ENCODE measurements at places on chromosomes 5 and 9.

- DNase-seq: no peak
These were observed 28.0 kb upstream of the FCN1 start for GRCh38 chr9:134945509-134946275.

- no peak for DNase-seq
These were observed 1826.2 kb upstream of the CDH6 start for GRCh38 chr5:29367176-29367833.

GRCh38 chr5:150236313-150236712 is 46.5 kb downstream of the SLC6A7 start:
- DNase-seq: no peak

- no peak for DNase-seq
These were observed 86.7 kb upstream of the FER start for GRCh38 chr5:108661024-108661423.

GRCh38 chr5:125812651-125813050 is 610.6 kb upstream of the GRAMD2B start:
- DNase-seq: no peak

- DNase-seq: no peak
These were observed 34.7 kb downstream of the DAP start for GRCh38 chr5:10726179-10726912.

GRCh38 chr5:127290946-127291693 is 524 bp downstream of the MEGF10 start:
- no peak for DNase-seq

- DNase-seq: no peak
These were observed 138.1 kb downstream of the MYO10 start for GRCh38 chr5:16797951-16798350.

GRCh38 chr5:3393920-3394597 is 201.6 kb upstream of the IRX1 start:
- no peak for DNase-seq

- DNase-seq: no peak
These were observed 1.6 kb upstream of the SEMA6A start for GRCh38 chr5:116576053-116576713.

DNA sequence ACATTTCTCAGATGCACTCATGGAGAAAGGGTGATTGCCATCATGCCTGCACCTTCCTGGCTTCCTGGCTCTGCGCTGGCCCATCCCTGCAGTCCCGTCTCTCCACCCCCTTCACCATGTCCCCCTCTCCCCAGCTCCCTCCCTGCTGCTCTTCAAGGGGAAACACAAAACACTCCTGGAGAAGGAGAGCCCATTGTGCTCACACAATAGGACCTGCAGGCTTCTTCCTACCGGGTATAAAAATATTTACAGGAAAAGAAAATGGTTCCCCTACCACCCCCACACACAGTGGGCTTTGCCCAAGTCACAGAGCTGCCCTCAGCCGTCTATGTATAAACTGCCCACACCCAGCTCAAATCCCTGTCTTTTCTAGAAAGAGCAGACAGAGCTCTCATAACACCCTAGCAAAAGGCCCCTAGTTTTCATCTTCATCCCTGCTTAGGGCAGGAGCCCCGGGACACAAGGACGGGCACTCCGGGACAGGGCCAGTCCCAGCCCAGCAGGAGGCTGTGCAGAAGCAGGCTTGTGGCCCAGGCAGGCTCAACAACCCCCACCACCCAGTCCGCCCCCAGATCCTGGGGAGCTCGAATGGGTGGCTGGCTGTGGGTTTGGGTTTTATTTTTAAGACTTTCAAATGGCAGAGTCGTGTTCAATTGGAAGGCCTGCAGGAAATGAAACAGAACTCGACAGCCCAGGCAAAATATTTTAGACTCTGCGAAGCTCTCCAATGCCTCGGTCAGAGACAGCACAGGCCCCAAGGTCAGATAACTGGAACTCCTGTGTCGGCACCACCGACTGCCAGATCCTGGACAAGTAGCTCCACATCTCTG is 77.3 kb downstream of the LRSAM1 start:
- DNase-seq: no peak

GRCh38 chr5:165521816-165522610 is 2016.6 kb downstream of the MAT2B start:
- DNase-seq: no peak

- DNase-seq: no peak
These were observed 39.0 kb upstream of the HOMER1 start for GRCh38 chr5:79552984-79553383.

GRCh38 chr9:34403554-34404380 is 27.1 kb upstream of the MYORG start:
- DNase-seq: peak; percentile 57

- no peak for DNase-seq
These were observed 18.5 kb upstream of the KIF12 start for GRCh38 chr9:114117614-114117995.

- peak; percentile 65 for DNase-seq
These were observed 58.4 kb upstream of the PHF24 start for GRCh38 chr9:34899535-34900158.

- DNase-seq: no peak
These were observed 6.9 kb upstream of the SPATA31C1 start for GRCh38 chr9:87910821-87911220.

GRCh38 chr5:111076091-111076490 is 4.6 kb downstream of the TSLP start:
- DNase-seq: no peak

DNA sequence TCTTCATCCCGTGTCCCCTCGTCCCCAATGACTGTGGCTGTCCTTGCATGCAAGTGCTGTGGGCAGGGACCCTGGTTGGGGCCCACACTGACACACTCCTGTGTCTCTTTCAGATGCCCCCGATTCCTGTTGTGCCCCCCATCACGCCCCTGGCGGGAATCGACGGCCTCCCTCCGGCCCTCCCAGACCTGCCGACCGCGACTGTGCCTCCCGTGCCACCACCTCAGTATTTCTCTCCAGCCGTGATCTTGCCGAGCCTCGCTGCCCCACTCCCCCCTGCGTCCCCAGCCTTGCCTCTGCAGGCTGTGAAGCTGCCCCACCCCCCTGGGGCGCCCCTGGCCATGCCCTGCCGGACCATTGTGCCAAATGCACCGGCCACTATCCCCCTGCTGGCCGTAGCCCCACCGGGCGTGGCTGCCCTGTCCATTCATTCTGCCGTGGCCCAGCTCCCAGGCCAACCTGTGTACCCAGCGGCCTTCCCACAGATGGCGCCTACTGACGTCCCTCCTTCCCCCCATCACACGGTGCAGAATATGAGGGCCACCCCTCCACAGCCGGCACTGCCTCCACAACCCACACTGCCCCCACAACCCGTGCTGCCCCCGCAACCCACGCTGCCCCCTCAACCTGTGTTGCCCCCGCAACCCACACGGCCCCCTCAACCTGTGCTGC is 75.0 kb downstream of the WNK2 start:
- DNase-seq: no peak

- DNase-seq: no peak
These were observed 36.0 kb downstream of the FAM78A start for GRCh38 chr9:131240047-131240921.

GRCh38 chr5:15948190-15948589 is 231.4 kb downstream of the MARCHF11 start:
- no peak for DNase-seq

GRCh38 chr5:139768807-139769465 is 26.7 kb upstream of the PSD2 start:
- DNase-seq: no peak

GRCh38 chr5:1836176-1836890 is 35.1 kb downstream of the NDUFS6 start:
- DNase-seq: no peak

GRCh38 chr5:135025730-135026644 is 8.0 kb downstream of the PITX1 start:
- DNase-seq: no peak

DNA sequence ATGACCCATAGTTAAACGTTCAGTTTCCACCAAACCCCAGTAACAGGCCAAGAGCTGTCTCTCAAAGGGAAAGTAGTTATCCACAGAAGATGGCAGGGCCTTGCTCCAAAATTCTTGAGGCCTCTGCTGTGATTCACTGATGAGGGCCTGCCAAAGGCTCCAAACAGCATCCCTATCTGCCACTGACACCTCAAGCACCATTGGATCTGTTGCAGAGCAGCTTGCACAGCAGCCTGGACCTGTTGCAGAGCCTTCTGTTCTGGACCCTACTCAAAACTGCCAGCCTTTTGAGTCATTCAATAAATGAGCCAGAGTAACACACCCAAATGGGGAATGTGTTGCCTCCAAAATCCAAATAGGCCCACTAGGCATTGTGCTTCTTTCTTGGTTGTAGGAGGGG is 741.5 kb upstream of the RGMB start:
- no peak for DNase-seq

DNA sequence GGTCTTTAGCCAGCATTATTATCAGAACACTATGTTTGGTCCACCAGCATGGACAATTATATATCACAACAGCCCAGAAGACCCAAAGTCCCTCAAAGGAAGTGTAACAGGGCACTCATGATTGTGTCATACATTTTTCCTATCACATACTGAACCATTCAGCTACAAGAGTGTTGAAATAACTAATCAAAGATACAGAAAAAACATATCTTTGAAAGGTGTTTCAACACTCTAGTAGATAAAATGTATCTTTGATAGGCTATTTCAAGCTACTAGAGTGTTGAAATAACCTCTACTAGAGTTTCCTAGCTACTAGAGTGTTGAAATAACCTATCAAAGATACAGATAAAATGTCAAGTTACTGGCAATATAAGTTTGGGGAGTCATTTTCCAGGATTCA is 545.0 kb downstream of the PRR16 start:
- DNase-seq: no peak

DNA sequence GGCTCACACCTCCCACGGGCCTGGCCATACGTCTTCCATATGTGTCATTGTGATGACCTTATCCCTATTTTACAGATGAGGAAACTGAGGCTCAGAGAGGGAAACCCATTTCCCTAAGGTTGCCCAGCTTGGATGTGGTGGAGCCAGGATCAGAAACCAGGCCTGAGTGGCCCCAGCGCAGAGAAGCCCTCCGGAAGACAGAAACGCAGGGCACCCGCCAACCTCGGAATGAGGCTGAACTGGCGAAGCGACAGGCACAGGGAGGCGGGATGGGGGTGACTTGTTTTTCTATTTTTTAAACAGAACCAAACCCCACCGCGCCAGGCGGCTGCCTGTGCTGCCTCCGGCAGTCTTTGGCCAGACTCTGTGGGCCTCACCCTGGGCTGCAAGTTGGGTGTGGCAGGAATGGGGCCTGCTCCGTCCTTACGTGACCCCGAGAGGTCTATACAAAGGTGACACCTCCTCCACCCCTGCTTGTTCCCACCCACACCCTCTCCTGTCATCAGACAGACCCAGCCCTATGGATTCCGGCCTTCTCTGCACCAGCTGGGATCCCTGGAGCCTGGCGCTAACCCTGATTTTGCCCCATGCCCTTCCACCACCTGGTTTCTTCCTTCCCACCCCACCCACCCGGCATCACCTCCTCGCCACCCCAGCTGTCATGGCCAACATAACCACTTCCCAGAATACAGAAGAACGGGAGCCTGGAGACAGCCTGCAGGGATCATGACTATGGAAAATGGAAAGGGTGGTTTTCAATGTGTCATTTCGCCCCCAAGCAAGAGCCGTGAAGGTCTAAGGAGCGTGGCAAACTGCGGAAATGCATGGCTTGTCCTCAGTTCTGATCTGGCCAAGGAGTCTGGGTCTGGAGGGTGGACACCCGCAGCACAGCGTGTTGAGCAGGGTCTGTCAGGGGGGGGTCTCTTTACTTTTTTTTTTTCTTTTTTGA is 23.6 kb downstream of the PLPP7 start:
- no peak for DNase-seq

- no peak for DNase-seq
These were observed 29.5 kb upstream of the LHFPL2 start for GRCh38 chr5:78677777-78678668.

DNA sequence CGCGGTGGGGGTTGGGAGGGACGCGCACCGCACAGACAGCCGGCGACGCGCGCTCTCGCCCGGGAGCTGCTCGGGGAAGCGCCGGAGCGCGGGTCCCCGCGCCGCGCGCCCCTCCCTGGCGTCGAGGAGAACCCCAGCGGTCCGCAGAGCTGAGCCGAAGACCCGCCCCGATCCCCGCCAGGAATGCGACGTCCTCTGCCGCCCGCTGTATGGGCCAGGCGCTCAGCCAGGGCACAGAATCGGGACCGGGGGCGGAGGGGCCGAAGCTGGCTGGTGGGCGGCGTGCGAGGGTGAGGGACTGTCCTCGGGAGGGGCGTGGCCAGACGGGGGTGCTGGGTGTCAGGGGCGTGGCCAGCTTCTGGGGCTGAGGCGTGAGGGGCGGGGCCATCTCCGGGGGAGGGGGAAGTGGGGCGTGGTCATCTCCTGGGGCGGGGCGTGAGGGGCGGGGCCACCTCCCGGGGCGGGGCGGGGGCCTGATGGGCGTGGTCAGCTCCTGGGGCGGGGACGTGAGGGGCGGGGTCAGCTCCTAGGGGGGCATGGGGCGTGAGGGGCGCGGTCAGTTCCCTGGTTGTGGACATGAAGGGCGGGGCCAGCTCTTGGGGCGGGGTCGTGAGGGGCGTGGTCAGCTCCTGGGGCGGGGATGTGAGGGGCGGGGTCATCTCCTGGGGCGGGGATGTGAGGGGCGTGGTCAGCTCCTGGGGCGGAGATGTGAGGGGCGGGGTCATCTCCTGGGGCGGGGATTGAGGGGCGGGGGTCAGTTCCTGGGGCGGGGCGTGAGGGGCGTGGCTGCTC is 965 bp downstream of the PTGDS start:
- DNase-seq: no peak

- no peak for DNase-seq
These were observed 2.1 kb downstream of the EDIL3 start for GRCh38 chr5:84382363-84383295.

DNA sequence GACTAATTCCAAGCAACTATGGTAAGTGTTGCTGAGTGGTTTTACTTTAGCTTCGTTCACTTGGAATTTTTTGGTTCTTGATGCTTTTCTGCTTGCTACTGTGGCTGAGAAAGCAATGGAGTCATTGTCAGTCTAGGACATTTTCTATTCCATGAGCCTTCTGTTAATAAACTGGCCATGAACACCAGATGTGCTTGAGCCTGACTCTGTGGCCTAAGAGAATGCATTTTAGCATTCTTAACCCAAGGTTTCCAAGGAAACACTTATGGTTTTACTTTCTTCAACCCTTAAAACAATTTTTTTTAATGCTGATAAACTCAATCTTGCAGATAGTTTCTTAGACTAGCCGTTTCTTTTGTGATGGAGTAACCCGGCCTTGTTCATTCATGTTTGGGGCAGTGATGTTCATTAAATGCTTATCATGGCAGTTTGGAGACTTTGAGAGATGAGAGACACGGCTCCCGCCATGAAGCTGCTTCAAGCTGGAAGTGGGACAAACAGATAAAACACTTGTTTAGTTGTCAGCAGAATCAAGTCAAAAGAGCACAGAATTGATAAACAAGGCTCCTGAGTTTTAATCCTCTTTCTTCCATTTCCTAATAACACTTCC is 42.4 kb downstream of the OSTF1 start:
- DNase-seq: no peak

DNA sequence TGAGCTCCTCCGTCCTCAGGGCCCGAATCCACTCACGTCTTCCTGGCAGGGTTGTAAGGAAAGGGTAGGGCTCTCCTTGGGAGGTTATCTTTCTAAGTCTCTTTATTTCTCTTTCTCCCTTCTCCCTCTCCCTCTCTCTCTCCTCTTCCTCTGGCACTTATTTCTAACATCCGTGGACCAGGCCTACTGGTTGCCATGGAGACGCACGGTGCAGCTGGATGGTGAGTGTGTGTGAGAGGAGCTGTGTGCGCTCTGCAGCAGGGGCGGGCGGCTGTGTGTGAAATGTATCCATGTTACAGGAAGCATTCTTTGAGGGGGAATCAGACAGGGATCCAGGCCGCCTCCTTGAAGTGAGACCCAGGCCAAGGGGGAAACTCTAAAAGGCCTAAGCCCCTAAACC is 32.2 kb downstream of the PCDH1 start:
- no peak for DNase-seq

- no peak for DNase-seq
These were observed 350.5 kb downstream of the ADGRV1 start for GRCh38 chr5:90909101-90909503.

- peak; percentile 26 for DNase-seq
These were observed 57.9 kb downstream of the TGFBR1 start for GRCh38 chr9:99162759-99163364.

Measured in AML-193 (cell line).